Fibroblast of villous mesenchyme (primary cell): ENCODE measurements at places on chromosomes 1 and 21. TPM values are rescaled to one million over a fixed set of nuclear protein-coding genes. Genes with fewer than 3 reads are reported as not detected.

- no peak for DNase-seq
Observed at GRCh38 chr1:23529146-23530086, 1.6 kb downstream of the E2F2 start.

GRCh38 chr1:45306319-45306718, 20.4 kb upstream of the HPDL start:
- DNase-seq: no peak

DNA sequence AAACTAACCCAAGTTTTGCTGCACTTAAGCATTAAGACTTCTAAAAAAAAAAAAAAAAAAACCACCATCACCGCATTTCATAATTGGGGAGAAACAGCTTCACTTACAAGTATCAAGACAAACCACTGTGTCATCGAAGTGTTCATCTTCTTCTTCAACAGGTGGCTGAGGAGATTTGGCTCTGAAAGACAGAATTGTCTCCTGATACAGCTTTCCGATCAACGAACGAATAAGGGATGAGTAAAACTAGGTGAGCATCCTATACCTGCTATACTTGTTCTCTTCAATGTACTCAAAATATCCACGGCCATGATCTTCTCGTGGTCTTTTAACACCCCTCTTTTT, 2.0 kb downstream of the HNRNPU start:
- peak; percentile 23 for DNase-seq

GRCh38 chr1:224182057-224182865, 779 bp upstream of the DEGS1 start:
- DNase-seq: no peak

DNA sequence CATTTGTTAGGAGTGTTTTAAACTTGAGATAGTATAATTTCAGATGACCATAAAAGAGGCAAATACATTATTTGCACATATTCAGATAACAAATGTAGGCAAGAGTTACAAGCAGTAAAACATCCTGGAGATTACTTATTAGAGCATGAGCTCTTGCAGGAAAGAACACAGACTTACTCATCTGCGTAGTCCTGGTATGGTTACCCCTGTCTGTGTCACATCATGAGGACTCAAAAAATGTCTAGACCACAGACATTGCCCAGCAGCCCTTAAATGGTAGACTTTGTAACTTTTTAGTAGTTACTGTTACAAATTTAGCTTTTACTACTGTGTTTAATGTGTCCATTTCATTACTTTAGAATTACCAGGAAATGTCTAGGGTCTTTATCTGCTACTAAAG, 12.8 kb downstream of the CACHD1 start:
- no peak for DNase-seq

DNA sequence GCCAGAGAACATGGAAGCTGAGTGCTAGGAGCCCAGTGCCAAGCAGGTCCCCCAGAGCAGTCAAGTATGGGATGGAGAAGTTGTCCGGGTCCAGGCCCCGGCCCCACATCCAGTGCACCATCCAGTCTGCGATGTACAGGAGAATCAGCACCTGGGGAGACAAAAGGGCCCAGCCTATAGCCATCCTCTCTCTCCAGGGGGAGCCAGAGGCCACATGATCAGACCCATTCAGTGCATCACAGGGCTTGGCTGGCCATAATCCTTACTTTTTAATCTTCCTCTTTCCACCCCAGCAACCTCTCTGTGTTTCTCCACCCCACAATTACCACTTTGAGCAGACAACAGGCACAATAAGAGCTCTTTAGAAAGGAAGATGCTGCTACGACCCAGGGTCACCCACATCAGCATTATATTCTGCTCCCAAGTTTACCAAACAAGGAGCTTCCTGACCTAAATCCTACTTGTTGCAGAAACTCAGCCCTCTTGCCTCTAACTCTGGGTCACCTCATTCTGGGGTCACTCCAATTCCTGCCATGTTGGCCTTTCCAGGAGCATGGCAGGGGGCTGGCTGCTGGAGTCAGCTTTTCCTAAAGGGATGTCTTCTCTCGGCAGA, 16.4 kb upstream of the RAB29 start:
- peak; percentile 48 for DNase-seq

GRCh38 chr21:24096651-24097050, 1510.6 kb downstream of the MRPL39 start:
- DNase-seq: no peak

- no peak for DNase-seq
Observed at GRCh38 chr1:14969006-14969405, 184.5 kb upstream of the TMEM51 start.

DNA sequence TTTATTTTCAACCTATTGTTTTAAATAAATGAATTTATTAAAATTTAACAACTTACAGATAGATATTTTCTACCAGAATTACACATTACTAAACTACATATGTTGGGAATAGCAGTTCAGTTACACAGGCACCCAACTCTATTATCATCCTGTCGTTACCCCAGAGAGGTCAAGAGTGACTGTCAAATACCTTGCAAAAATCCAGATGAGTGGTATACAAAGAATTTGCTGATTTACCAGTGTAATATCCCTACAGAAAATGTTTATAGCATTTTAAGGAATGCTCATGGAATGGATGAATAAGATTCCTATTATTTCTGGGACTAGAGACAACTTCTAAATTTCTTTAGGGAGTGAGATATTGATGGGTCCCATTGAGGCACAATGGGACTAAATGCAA, 300.7 kb upstream of the RGS18 start:
- no peak for DNase-seq

GRCh38 chr1:62508187-62508758, 71.4 kb downstream of the USP1 start:
- DNase-seq: peak; percentile 60

GRCh38 chr1:67888216-67889106, 55.2 kb upstream of the GNG12 start:
- DNase-seq: no peak

DNA sequence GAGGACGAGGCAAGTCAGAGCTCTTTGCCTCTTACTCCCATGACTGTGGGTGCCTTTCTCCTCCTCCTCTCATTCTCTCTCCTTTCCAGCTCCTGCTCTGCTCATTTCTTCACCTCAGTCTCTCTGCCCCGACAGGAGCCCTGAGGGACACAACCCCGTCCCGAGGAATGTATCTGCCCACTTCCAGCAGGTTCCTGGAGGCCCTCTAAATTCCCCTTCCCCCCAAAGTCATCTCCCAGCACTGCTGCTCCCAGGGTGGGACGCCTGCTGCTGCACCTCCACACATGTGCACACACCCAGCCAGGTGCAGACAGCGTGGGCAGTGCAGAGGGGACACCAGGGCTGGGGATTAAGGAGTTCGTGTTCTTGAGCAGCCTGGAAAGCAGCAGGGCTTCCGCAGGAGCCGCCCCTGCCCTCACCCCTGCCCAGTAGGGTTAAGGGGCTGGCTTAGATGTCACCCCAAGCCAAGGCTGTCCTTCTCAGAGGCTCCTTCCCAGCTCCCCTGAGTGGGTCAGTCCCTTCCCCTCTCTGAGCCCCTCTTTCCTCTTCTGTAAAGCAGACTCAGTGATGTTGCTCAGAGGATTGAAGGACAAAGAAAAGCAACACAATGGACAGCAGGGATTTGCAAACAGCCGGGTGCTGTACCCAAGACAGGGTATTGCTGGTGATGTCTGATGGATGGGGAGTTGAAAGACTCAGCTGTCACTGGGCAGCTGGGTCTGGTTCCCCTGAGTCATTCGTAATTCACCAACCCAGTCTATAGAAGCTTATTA, 346.0 kb downstream of the MATN1 start:
- DNase-seq: no peak

DNA sequence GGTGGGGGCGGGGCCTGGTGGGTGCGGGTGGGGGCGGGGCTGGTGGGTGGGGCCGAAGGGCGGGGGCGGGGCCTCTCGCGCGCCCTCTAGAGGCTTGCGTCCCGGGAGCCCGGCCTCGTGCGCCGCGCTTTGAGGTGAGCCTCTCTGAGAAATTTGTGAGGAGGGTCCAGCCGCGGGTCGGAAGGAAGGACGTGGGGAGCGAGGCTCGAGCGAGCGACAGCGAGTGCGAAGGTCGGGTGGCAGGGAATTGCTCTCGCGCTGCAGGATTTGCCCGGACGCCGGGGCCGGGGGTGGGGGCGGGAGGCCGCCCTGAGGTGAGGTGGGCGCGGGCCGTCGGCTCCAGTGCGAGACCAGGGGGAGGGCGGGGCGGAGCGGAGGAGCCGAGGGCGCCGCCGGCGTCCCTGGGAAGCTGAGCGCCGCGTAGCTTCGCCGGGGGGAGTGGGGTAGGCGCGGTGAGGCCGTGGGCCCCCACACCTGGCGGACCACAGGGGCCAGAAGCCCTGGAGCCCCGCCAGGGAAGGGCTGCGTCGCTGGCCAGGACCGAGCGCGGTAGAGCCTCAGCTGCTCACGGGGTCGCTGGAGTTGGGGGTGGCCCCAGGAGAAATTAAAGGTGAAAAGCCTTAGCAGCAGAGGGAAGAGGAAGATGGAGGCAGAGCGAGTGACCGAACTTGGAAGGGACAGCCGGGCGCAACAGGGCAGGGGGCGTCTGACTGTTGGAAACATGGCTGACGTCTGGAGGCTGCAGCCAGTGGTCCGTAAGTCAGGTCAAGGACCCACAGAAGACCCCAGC, 754 bp upstream of the LSS start:
- no peak for DNase-seq

GRCh38 chr1:107942814-107943213, 22.2 kb downstream of the VAV3 start:
- no peak for DNase-seq

GRCh38 chr1:3762873-3763228, 9.7 kb upstream of the SMIM1 start:
- no peak for DNase-seq

GRCh38 chr1:39102537-39103327, 76.6 kb downstream of the NDUFS5 start:
- DNase-seq: peak; percentile 90

DNA sequence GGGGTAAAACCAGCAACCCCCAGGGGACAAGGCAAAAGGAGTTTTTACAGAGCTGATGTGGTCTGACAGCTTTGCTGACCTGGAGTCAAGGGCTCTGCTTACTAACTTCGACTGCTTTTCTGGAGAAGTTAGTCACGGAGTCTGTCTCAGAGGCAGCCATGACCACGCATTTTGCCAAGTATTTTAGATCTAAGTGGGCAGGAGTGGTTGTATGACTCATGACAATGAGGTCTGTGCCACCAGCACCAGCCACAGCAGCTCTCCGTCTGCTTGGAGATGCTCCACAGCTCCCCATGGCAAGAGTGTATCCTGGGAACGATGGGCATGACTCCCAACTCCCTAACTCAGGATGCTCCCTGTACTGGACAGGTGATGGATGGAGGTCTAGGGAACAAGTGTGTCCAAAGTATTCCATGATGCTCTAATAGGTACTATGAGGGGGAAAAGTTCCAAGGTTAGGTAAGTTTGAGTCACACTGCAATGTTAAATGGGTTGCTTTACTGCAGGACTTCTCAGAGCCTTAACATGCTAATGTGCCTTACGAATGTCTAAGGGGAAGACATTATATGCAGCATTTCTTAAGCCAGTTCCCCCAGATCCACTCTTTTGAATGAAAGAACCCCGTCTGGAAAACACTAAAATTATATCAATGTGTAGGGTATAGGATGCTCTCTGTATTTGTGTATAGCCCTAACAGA, 359.0 kb downstream of the HHAT start:
- no peak for DNase-seq

DNA sequence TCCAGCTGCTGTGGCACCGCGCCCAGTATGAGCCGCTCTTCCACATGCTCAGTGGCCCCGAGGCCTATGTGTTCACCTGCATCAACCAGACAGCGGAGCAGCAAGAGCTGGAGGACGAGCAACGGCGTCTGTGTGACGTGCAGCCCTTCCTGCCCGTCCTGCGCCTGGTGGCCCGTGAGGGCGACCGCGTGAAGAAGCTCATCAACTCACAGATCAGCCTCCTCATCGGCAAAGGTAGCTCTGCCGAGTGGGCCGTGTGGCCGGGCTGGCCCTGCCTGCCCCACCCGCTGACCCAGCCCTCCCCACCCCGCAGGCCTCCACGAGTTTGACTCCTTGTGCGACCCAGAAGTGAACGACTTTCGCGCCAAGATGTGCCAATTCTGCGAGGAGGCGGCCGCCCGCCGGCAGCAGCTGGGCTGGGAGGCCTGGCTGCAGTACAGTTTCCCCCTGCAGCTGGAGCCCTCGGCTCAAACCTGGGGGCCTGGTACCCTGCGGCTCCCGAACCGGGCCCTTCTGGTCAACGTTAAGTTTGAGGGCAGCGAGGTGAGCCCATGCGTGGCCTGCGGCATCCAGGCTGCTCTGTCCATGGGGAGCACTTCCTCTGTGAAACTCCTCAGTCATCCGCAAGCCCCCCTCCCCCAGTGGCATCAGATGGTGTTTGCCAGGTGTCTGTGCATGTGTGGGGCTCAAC, 64.2 kb downstream of the PIK3CD start:
- no peak for DNase-seq

DNA sequence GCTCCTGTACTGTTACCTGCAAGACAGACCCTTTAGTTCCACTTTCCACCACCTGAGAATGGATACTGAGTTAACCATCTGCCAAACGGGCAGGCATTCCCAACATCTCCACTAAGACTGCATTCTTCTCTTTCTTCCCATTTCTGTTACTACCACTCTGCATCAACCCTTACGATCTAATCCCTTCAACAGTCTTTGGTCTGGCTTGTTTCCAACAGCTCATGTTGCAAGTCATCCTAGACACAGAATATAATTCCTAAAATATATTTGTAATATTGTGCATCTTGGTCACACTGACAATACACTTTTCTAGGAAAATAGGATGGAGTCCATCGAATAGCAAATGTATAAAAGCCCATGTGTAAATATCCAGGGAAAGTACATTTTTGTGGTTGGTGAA, 166.7 kb downstream of the SIPA1L2 start:
- peak; percentile 42 for DNase-seq

SPRR3 gene
- total RNA-seq: not detected in 2 replicates

WLS gene
- 66.1 and 83.8 TPM in 2 replicates for total RNA-seq

CCDC30 gene
- total RNA-seq: 0.86 and 0.97 TPM in 2 replicates

MMEL1 gene
- under 0.01 and 0.64 TPM in 2 replicates for total RNA-seq

NHLH2 gene
- under 0.01 TPM in 2 replicates for total RNA-seq

UMODL1 gene
- under 0.01 TPM in 1 of 2 replicates, not detected in the other for total RNA-seq

CD101 gene
- total RNA-seq: under 0.01 TPM in 2 replicates
